Natural killer cell (primary cell): ENCODE measurements at places on chromosomes 11 and 22.
A peak's percentile ranks its signal among the peaks of the same experiment; 100 is the strongest.

DNA sequence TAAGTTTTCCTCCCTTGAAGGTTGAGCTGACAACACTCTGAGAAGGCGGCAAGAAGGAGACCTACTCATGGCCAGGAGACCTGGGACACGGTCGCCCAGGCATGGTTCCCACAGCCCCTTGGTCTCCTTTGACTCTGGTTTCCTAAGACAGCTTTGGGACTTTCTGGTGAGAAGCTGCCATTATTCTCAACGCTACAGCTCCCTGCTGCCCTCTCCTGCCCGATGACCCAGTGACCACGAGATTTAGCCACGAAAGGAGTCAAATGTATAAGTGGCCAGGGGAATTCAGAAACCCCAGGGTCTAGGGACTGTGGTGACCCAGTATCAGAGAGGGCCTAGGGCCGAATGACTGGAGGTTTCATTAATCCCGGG is 699 bp upstream of the SDF2L1 start:
- peak; percentile 38 for DNase-seq

GRCh38 chr11:57482782-57483561 is 22.6 kb downstream of the RTN4RL2 start:
- DNase-seq = peak; percentile 79

DNA sequence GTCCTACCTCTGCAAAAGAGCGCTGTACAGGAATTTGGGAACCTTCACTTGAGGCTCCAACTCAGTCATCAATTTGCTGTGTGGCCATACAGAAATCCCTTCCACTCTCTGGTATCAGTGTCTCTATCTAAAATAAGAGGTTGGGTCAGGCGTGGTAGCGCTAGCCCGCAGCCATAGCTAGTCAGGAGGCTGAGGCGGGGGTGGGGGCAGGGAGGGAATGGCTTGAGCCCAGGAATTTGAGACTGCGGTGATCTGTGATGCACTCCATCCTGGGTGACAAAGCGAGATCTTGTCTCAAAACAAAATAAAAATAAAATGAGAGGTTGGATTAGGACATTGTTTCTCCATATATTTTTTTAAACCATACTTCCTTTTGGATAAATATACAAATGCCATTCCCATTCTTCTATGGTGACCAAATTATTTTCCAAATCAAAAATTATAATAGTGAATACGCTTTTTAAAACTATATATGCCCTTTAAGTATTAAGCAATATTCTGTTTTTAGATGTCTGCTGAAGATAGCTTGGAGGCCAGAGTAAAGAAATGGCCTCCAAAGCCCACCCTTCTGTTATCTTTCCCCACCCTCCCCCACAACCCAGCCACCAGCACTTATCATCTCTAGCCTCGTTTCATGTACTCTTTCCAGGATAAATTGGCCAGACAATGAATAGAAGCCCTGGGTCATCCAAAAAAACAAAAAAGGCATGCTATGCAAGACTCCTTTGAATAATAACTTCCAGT is 87.2 kb downstream of the PLEKHA7 start:
- no peak for DNase-seq

DNA sequence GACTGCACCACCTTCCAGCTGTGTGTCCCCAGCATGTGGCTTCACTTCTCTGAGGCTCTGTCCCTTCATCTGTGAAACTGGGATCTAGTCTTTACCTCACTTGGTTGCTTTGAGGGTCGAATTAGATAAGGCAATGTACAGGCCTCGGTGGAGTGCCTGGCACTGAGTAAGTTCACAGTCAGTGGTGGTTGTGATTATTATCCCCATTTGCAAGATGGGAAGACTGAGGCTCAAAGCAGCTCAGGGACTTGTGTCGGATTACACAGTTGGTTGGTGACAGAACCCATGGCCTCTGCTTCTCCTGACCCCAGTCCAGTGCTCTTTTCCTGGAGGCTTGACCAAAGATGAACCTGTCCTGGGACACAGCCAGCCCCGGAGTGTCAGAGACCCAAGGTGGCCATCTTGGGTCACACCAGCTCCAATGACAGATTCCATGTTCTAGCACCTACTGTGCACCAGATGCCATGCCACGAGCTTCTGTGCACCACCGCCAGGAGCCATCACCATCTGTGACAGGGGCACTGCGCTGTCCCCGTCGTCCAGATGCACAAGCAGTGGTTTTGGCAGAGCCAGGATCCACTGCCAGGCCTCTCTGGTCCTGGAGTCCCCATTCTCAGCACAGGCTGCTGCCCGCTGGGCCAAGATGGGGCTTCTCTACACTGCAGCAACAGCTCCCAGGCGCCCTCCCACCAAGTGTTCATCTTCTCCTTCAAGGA is 60.5 kb downstream of the IGLL1 start:
- no peak for DNase-seq

- no peak for DNase-seq
Measured at GRCh38 chr11:44749189-44749588, 22.4 kb downstream of the TSPAN18 start.

GRCh38 chr11:73916435-73916834 is 34.4 kb upstream of the DNAJB13 start:
- DNase-seq = no peak
